ENCODE measurements at places on chromosomes 1 and 21. TPM values are rescaled to one million over a fixed set of nuclear protein-coding genes. Genes with fewer than 3 reads are reported as not detected.

The ZMYND12 gene
- not detected for total RNA-seq

The IGSF5 gene
- not detected for total RNA-seq

The ARHGEF16 gene
- total RNA-seq = not detected

The CYP4X1 gene
- total RNA-seq = not detected

DNA sequence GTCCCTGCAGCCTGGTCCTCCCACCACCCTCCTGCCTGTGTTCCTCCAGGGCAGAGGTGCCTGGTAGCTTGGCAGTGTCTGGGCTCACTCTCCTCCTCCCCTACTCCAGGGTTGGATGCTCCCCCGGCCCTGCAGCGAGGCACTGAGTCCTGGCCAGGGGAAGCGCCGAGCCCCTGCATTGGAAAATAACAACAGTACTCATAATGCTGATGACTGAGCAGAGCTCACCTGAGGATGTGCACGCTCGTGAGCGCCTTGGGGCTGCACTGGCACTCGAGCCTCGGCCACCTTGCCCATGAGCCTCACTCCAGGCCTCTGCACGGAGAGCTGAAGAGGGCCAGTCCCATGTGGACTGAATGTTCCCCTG is 6.0 kb upstream of the ACTRT2 start:
- no peak for DNase-seq
- H3K27me3 ChIP-seq = no peaks in the 10 kb centered on the region
- no peaks in the 10 kb centered on the region for H3K4me1 ChIP-seq
- no peak overlapping the region for H3K27ac ChIP-seq

DNA sequence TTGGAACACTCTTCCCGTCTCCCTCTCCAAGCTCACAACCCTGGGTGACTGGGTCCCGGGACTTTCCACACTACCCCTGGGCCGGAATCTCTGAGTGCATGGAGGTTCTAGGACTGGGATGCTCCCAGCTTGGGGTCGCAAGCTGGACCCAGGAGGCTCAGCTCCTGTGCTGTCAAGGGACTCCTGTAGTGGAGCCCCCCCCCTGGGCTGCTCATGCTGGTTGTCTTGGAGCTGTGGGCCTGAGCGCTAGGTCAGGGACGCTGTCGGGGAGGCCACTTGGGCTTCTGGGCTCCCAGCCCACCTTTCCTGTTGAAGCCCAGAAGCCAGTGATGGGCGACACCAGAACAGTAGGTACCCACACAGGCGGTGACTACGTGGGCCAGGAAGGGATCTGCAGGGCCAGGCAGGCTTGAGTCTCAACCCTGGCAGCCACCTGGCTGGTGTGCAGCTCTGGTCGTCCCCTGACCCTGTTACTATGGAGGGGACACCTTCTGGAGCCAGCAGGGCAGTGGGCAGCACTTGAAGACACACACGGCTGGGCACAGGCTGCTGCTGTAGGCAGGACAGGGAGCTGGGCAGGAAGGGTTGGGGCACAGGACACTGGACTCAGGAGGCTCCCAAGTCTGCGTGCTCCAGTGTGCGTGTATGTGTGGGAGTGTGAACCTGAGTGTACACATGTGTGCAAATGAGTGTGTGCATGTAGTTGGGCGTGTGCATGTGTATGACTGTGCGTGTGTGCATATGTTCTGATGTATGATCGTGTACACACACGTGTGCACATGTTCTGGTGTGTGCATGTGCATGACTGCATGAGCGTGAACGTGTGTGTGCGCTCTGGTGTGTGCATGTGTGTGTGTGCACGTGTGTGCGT is 3.0 kb downstream of the MMEL1 start:
- H3K36me3 ChIP-seq = no peaks in the 10 kb centered on the region
- no peaks in the 10 kb centered on the region for H3K4me1 ChIP-seq
- no peak overlapping the region for H3K4me3 ChIP-seq
- peaks cover 32% of the 10 kb centered on the region for H3K27me3 ChIP-seq
- H3K27ac ChIP-seq = no peak overlapping the region

DNA sequence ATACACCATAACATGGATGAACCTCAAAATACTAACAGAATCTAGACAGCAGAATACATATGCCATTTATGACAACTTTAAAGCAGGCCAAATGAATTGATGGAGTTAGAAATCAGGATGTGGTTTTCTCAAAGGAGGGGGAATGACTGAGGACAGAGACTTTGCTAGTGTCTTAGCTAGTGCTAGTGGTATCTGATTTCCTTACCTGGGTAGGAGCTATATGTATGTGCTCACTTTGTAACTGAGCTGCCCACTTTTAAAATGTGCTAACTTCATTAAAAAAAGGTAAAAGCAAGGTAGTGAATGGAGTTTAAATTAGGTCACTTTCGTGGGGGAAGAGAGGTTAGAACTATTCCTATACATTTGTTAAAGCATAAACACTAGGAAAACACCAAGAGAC is 2.6 kb downstream of the GTF2B start:
- H3K36me3 ChIP-seq = peaks cover 18% of the 10 kb centered on the region
- no peaks in the 10 kb centered on the region for H3K27me3 ChIP-seq
- peak overlapping the region; percentile 41 for H3K27ac ChIP-seq
- peak overlapping the region; percentile 75 for H3K4me3 ChIP-seq

DNA sequence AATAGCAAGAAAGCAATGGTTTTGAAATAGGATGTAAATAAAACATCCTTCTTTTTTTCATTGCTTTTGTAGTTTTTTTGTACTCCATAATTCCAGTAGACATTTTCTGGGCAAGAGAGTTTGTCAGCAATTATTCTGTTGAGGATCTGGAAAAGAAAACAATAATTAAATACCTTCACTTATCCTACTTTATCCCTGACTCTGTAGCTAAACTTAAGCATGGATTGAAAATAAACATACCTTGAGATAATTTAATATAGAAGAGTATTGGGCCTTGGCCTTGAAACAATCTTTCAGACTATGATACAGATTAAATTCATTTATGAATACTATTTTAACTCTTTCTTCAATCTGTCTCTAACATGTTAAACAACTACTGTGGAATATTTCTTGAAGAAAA is 321.2 kb downstream of the CHRM3 start:
- H3K36me3 ChIP-seq = peaks cover 31% of the 10 kb centered on the region
- H3K4me3 ChIP-seq = no peak overlapping the region
- no peak overlapping the region for H3K27ac ChIP-seq
- peaks cover 16% of the 10 kb centered on the region for H3K4me1 ChIP-seq
- H3K27me3 ChIP-seq = no peaks in the 10 kb centered on the region

DNA sequence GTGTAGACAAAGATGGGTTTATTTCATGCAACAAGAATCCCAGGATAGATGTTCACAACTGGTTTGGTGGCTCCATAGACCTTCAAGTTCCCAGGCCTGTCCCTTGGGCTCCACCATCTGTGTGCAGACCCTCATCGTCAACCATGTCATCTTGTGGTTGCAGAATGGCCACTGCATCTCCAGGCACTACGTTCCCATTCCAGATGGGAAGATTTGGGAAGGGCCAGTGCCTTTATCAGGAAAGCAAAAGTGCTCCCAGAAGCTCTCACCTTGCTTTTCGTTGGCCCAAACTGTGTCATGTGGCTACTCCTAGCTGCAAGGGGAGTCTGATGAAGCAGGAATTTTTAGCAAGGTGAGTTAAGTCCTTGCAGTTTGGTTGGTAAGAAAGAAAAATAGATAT is 12.8 kb downstream of the TMCC2 start:
- H3K4me1 ChIP-seq = peaks cover 49% of the 10 kb centered on the region
- H3K4me3 ChIP-seq = no peak overlapping the region
- no peak for DNase-seq
- H3K36me3 ChIP-seq = peaks cover 19% of the 10 kb centered on the region

- H3K4me1 ChIP-seq = peaks cover 18% of the 10 kb centered on the region
- H3K27me3 ChIP-seq = peaks cover 24% of the 10 kb centered on the region
- H3K27ac ChIP-seq = no peak overlapping the region
Observed at GRCh38 chr21:37547615-37548200, 181.1 kb downstream of the DYRK1A start.

DNA sequence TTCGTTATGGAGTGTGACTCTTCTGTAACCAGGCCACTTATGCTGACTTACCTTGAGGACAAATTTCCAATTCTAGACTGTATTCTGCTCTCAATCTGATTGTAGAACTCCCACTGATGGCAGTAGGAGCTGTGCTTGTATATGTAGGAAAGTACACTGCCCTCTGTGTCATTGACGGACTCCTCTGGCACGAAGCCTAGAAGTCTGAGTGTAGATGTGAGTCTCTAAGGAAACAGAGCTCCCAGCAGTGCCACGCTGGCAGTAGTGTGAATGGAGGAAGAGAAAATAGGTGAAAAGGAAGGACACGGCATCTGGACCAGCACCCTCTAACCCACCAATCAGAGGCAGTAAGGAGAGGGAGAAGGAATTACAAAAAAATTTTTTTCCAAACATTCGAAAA is 130.4 kb upstream of the ADGRL2 start:
- H3K36me3 ChIP-seq = no peaks in the 10 kb centered on the region
- H3K4me3 ChIP-seq = no peak overlapping the region
- no peak overlapping the region for H3K27ac ChIP-seq
- no peaks in the 10 kb centered on the region for H3K27me3 ChIP-seq
- DNase-seq = no peak

DNA sequence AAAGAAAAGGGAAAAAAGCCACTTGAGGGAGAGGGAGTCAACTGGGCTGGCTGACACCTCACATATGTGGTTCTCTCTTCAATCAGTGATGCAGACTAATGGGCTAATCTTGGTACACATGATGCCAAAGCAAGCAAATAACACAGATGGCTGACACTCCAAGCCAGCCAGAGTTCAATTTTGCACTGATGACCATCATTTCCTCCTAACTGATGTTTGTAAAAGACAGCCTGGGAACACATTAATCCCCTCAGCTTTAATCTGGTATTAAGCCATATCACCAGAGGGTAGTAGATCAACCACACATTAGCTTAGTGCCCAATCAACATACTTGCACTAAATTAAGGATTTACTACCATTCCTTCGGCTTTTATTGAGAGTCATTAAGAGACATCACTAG is 2.8 kb downstream of the VPS72 start:
- H3K4me3 ChIP-seq = no peak overlapping the region
- H3K36me3 ChIP-seq = peaks cover 33% of the 10 kb centered on the region
- DNase-seq = no peak
- peaks cover 36% of the 10 kb centered on the region for H3K4me1 ChIP-seq
- no peak overlapping the region for H3K27ac ChIP-seq

DNA sequence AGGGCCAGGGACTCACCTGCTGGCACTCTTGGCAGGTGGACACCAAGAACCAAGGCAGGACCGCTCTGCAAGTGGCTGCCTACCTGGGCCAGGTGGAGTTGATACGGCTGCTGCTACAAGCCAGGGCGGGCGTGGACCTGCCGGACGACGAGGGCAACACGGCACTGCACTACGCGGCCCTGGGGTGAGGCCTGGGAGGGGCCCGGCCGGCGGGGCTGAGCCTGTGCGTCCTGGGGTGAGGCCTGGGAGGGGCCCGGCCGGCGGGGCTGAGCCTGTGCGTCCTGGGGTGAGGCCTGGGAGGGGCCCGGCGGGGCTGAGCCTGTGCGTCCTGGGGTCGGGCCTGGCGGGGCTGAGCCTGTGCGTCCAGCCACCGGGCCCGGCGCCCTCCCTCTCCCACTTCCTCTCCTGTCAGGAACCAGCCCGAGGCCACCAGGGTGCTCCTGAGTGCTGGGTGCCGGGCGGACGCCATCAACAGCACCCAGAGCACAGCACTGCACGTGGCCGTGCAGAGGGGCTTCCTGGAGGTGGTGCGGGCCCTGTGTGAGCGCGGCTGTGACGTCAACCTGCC is 4.6 kb upstream of the MMP23B start:
- no peak overlapping the region for H3K4me3 ChIP-seq
- no peaks in the 10 kb centered on the region for H3K4me1 ChIP-seq
- H3K27ac ChIP-seq = no peak overlapping the region
- H3K36me3 ChIP-seq = peaks cover 2% of the 10 kb centered on the region

DNA sequence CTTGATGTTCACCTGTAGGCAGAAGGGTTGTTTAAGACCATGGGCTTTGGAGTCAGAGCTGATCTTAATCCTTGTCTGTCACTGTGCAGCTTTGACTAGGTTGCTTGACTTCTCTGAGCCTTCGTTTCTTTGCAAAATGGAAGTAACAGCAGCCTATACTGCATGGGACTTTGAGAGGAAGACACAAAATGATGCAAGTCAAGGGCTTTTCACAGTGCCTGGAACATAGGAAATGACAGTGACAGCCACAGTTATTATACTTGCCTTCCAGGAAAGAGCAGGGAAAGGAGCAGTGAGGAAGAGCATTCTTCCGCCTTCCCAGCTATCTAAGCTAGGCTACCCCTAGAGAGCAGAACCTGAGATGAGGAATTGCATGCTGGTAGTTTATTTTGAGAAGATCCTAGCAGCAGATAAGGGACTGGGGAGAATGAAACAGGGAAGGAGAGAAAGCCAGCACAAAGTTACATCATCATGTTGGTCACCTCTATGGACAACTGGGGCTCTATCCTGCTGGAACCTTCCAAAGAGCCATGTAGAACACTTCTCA is 3.1 kb downstream of the CSF3R start:
- H3K27me3 ChIP-seq = no peaks in the 10 kb centered on the region
- H3K27ac ChIP-seq = no peak overlapping the region
- peaks cover 24% of the 10 kb centered on the region for H3K4me1 ChIP-seq
- H3K36me3 ChIP-seq = no peaks in the 10 kb centered on the region
- no peak for DNase-seq
- no peak overlapping the region for H3K4me3 ChIP-seq

GRCh38 chr1:31401241-31401640 is 11.8 kb upstream of the SERINC2 start:
- no peaks in the 10 kb centered on the region for H3K36me3 ChIP-seq
- no peak for DNase-seq
- H3K4me3 ChIP-seq = no peak overlapping the region
- H3K27me3 ChIP-seq = peaks cover 9% of the 10 kb centered on the region
- H3K27ac ChIP-seq = no peak overlapping the region

DNA sequence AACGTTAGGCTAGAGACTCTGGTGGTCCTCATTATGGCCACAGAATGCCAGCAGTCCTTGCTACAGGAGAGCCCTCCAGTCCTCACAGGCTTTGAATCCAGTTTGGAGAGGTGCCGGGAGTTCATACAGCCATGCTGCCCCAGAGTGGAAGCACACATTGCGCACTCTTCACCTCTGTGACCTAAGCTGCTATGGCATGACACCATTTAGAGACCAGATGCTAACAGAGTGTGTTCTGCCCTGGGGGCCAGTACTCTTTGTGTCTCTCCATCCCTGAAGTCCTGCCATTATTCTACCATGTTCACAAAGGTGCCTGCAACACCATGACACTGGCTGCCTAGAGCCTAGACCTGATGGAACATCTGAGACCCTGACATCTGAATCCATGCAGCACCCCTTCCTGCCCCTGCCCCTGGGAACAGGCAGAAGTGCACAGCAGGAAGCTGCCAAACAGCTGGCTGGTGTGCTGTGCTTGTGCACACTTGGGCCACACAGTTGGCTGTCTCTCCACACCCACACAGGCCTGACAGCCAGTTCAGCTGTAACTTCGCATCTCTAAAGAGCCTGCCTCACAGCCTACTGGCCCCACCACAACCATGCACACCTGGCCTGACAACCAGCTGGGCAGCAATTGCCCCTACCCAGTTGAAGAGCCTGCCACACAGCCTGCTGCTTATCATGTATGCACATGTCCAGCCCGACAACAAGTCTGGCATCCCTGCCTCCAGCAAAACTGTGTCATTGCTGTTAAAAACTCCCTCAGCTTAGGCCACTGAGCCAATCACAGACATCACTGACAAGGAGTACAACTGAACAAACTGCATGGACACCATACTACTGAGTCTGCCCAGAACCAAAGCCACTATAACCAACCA is 49.1 kb downstream of the MCOLN2 start:
- H3K36me3 ChIP-seq = peaks cover 57% of the 10 kb centered on the region
- H3K4me3 ChIP-seq = no peak overlapping the region
- H3K27ac ChIP-seq = no peak overlapping the region
- peaks cover 39% of the 10 kb centered on the region for H3K4me1 ChIP-seq
- no peaks in the 10 kb centered on the region for H3K27me3 ChIP-seq
- DNase-seq = no peak
